ENCODE measurements at places on chromosomes 1 and 21.

- DNase-seq = no peak
These were observed 2.2 kb downstream of the RIPPLY3 start for GRCh38 chr21:37008724-37009123.

DNA sequence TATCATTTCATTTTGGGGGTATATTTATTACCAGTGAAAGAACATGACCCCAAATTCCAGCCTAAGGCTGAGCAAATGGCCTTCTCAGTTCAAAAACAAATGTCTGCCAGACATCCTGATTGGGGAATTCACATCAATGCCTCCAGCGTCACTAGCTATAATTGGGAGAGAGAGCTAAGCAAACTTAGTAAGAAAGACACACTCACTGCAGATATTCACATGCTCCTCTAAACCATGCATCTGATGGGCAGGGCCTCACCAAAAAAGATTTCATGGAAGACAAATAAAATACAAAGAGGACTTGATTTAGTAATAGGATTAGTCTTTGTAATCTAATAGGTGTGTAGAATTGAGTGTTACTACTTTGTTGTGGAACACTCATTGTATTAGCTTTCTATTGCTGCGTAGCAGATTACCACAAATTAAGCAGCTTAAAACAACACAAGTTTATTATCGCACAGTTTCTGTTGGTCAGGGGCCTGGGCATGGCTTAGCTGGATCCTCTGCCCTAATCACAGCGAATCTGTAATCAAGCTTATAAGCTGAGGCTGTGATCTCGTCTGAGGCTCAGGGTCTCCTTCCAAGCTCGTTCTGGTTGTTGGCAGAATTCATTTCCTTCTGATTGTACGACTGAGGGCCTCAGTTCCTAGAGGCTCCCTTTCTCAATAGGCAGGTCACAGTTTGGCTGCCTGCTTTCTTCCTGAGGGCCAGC lies 243.0 kb downstream of the PBX1 start:
- no peak for DNase-seq

GRCh38 chr1:223473601-223474344 lies 80.6 kb downstream of the CCDC185 start:
- no peak for DNase-seq

DNA sequence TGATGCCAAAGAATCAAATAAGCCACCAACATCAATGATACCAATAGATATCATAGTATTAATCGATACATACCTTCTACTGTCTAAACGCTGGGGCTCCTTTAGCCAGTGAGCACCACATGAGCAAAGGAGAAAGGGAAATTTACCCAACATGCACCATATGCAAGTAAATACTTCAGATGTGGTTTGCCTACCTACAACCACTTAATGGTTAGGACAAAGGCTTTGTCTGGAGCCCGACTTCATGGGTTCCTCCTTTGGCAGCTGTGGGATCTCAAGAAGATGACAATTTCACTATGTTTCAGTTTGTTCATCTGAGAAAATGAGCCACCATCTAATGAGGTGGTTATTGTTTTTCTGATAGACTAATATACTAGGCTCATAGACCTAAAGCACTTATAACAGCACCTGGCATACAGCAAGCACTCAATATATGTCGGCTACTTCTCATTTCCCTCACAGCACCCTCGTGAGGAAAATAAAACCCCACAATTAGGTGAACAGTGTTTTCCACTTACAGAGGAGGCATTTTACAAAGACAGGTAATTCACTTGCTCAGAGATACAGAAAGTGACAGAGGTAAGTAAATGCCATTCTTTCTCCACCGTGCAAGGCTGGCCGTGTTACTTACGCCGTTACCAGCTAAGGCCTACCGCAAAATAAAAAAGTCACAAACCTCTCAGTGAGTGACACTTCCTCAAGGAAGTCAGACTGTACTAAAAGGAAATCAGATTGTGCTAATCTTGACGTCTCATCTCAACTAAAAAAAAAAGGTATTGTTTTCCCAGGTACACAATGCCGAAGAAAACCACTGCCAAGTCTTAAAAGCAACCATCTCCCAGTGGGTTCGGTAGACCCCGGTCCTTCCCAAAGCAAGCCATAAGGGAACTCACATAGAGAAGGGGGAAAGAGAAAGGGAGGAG lies 1.6 kb downstream of the TTC13 start:
- no peak for DNase-seq

- no peak for DNase-seq
These were observed 1.3 kb downstream of the KRTAP12-4 start for GRCh38 chr21:44653123-44653522.

DNA sequence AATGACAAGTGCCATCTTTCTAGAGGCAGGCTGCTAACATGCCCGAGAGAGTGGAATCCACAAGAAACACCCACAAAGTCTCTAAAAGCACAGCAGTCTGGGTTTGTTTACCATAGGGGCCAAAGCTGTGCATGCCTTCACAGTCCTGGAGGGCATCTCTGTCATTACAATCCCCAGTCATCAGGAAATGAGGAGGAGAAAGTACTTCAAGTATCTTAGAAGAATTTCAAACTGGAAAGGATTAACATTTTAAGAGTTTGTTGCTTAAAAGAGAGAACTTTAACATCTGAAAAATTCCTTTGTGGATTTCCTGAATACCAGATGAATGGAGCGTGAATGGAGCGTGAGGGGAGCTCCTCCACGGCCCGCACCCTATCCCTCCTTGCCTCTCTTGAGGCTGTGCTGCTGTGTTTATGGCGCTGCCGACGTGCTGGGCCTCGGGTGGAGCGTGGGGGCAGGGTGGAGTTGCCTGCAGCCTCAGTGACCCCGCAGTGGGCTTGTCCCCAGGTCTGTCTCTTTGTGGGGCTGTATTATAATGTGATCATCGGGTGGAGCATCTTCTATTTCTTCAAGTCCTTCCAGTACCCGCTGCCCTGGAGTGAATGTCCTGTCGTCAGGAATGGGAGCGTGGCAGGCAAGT lies 23.3 kb downstream of the SLC6A17 start:
- DNase-seq = no peak

DNA sequence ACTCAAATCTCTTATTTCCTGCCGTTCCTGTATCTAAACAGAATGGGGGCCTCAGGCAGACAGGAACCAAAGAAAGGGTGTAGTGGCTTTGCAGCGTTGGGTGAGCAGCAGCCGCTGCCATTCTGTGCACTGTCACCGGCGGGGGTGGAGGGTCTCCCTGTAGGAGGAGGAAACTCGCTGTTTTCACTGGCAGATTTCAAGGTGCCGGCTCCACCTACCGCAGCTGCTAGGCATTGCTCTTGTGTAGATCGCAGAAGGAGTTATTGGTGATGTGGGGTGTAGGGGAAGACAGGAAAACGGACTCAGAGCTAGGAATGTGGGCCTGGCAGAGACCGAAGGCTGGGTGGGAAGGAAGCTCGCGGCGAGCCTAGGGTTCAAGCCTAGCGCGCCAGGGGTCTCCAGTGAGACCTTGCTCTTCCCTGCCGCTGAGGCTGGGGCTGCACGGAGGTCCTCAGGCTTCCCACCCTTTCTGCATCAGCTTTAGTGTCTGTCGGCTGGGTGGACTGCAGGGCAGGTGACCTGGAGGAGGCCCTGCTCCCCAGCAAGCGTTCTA lies 20.8 kb downstream of the ATP5PO start:
- peak; percentile 93 for DNase-seq

DNA sequence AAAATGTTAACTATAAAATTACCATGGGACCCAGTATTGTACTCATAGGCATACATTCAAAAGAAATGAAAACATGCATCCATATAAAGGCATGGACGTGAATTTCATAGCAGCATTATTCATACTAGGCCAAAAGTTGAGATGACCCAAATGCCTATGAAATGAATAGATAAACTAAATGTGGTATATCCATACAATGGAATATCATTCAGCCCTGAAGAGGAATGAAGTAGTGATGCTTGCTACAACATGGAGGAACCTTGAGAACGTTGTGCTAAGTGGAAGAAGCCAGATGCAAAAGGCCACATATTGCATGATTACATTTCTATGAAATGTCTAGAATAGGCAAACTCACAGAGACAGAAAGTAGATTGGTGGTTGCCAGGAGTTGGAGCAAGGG lies 127.1 kb upstream of the IPO9 start:
- no peak for DNase-seq

GRCh38 chr1:70440642-70441391 lies 29.7 kb downstream of the CTH start:
- no peak for DNase-seq

DNA sequence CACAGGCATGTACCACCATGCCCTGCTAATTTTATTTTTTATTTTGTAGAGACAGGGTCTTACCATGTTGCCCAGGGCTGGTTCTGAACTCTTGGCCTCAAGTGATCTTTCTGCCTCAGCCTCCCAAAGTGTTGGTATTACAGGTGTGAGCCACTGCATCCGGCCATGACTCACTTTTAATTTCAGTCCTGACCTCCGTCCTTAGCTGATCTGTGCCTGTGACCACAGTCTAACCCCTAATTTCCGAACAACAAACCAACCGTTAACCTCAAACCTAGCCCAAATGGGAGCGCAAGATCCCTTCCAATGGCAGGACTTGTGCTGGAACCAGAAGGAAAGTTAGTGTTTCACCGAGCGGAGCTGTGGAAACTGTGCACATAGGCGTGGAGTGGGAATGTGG lies 29.3 kb upstream of the MAN1C1 start:
- no peak for DNase-seq

- no peak for DNase-seq
These were observed 4.8 kb downstream of the PTTG1IP start for GRCh38 chr21:44868707-44869106.

- DNase-seq = no peak
These were observed 52.7 kb downstream of the TGFB2 start for GRCh38 chr1:218397752-218398339.

DNA sequence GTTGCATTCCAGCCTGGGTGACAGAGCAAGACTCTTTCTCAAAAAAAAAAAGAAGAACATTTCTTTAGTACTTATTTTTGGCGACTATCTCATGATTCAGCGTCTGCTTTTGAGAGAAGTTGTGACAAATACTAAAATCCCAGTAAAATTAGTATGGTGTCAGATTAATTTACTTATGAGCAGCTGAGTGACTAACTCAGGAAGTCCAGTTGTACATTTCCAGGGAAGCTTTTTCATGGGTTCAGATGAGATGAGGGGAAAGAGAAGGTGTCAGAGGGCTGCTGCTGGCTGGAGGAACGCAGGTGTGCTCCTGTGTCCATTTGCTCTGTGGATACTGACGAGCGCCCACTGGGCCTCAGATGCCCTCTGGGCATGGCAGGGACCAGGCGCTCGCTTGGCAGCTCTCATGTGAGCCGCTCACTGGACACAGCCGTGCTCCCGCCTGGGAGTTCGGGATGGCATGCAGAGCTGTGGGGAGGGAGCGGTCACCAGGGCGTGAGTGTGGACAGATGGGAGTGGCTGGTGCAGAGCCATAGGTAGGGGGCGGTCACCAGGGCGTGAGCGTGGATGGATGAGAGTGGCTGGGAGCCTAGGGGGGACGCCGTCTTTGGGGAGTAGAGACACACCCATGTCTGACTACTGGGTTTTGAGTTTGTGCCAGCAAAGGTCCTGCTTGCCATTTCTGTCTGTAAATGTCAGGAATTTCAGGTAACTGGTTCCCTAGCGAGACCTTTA lies 55.0 kb downstream of the ADARB1 start:
- peak; percentile 30 for DNase-seq

DNA sequence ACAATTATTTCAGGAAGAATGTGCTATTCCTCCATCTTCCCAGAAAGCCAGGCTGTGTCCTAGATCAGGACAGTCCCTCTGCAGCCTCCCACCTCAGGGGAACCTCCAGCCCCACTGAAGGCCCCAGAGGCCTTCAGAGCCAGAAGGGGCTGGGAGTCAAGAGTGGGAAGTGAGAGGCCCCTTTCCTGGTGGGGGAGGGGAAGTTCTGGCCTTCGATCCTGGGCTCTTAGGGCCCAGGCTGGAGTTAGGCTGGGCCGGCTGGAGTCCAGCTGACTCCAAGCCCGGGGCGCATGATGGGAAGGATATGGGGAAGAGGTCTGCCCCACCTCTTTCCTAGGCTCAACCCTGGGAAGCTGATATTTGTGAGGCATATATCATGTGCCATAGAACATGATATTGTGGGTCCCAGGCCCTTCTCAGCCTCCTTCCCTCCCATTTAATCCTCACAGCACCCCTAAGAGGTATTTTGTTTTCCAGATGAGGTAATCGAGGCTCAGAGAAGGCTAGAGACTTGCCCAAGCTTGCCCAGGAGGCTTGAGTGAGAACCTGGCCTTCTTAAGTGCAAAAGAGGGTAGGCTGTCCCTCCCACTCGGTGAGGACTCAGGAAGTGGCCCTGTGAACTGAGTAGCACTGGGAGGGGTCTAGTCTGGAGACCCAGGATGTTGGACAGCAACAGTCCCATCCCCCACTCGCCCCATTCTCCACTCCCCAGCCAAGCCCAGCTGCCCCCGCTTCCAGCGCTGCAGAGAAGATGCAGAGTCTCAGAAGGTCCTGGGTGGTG lies 18.6 kb upstream of the HSPG2 start:
- DNase-seq = no peak

- DNase-seq = no peak
These were observed 17.1 kb downstream of the PDZK1IP1 start for GRCh38 chr1:47172782-47173181.
